Stimulated activated CD4-positive, alpha-beta T cell treated with anti-CD3 and anti-CD28 coated beads, Interleukin-15, amount 100 ng/mL, for 1 hour (primary cell): ENCODE measurements at places on chromosomes 5 and 9.
A peak's percentile ranks its signal among the peaks of the same experiment; 100 is the strongest.

- no peak for DNase-seq
These were observed 22.5 kb upstream of the CAMK4 start for GRCh38 chr5:111201705-111202104.

DNA sequence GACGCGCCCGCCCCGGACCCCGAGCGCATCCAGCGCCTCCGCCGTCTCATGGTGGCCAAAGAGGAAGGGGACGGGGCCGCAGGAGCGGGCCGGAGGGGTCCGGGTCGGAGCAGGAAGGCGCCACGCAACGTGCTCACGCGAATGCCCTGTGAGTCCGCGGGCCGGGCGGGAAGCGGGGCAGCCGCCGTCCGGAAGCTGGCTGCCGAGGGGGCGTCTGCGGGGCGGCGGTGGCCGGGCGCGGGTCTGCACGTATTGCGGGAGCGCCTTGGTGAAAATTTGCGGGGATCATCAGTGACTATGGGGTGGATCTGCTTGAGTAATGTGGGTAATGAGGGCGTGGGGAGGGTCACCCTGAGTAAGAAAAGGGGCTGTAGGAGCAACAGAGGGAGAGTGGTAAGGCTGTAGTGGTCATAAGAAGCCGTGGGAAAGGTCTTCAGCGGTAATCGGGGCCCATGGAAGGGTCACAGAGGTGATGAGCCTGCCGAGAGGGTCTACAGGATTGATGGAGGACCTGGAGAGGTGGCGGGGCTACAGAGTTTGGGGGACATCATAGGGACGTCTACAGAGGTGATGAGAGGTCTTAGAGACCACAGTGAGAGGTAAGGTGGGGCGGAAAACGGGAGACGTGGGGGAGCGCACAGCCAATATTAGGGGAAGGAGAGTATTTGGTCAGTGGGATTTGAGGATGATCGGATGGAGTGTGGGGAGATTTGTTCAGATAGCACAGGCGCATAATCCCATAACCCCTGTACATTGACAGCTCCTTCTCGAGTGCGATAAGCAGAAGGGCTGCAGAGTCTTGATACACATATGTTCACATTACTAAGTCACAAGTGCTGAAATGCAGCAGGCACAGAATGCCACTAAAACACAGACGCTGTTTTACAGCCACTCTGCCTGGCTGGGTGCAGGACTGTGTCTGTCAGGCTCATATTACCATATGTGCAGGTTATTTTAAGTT, 819 bp downstream of the LSM11 start:
- no peak for DNase-seq

DNA sequence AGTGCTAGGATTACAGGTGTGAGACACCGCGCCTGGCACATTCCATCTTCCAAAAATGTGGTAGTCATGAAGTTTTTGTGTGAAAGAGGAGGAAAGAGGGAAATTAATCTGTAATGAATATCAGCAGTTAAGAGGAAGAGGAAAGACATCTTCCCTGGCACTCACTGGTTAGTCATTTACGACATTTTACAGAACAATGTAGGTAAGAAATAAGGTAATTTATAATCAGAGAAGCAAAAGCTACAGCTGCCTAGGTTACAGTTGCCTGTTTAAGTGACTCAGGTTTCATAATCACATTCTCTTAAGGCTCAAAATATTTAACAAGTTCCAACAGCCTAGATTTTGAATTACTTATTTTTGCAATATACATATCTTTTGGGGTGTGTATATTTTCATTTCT, 26.9 kb downstream of the CNOT6 start:
- no peak for DNase-seq

- DNase-seq: no peak
These were observed 375.6 kb upstream of the NUDT12 start for GRCh38 chr5:103938146-103938695.

DNA sequence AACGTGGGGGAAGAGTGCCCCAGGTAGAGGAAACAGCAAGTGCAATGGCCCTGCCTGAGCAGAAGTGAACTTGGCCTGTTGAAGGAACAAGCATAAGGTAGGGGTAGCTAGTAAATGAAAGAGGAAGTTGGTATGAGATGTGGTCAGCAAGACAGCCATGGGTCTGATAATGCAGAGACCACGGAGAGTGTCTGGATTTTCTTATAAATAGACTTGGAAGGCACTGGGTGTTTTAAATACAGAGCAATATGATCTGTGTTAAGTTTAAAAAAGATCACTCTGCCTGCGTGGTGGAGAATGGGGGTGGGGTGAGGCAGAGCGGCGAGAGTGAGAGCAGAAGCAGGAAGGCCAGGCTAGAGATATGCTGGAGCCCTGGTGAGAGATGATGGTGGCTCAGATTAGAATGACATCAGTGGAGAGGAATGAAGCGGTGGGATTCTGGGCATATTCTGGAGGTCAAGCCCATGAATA, 4.2 kb downstream of the ADAM19 start:
- no peak for DNase-seq

GRCh38 chr5:126988021-126988569, 42.3 kb downstream of the MARCHF3 start:
- DNase-seq: no peak

DNA sequence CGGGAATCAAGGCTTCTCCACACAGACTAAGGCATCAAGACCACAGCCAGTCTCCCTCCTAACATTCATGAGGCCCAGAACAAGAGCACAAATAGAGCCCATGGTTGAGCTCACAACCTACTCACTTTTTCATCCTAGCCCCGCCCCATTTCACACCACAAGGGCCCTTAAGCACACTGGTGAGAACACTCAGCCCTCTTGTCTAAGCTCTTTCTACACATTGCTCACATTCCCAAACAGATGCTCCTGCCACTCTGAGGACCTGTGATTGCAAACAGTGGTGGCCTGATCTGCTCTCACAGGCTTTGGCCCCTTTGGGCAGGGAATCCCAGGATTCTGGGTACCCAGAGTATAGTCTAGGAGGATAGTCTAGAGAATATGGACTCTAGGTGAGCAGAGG, 54.0 kb downstream of the FEM1C start:
- no peak for DNase-seq

DNA sequence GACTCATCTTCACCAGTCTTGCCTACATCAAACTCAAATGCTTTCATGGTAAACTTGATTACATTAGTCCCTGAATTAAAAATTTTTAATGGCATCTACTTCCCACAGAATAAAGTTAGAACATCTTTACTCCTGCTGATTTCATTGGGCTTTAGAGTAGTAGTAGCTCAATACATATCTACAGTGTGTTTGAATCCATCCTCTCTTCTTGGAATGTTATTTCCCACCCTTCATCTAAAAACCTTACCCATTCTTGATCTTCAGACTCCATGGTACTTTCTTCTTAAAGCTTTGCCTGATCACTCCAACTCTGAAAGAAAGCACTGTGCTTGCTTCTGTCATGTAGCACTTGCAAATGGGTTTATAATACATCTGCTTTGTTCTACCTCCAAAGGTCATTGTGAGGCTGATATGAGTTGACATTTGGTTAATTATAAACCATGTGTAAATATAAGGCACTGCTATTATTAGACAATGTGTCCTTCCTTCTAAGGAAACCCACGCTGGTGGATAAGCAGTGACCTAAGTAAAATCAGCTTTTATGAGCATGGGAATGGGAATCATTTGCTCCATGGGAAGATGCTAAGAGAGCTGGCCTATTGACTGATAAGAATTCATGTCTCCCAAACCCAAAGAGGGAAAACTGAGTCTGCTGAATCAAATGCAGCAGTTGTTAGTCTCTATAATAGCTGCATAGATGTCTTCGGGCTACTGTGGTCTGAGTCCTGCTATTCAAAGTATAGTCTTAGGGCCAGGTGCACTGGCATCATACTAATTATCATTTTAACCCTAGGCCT, 7.5 kb upstream of the PRLR start:
- DNase-seq: no peak

DNA sequence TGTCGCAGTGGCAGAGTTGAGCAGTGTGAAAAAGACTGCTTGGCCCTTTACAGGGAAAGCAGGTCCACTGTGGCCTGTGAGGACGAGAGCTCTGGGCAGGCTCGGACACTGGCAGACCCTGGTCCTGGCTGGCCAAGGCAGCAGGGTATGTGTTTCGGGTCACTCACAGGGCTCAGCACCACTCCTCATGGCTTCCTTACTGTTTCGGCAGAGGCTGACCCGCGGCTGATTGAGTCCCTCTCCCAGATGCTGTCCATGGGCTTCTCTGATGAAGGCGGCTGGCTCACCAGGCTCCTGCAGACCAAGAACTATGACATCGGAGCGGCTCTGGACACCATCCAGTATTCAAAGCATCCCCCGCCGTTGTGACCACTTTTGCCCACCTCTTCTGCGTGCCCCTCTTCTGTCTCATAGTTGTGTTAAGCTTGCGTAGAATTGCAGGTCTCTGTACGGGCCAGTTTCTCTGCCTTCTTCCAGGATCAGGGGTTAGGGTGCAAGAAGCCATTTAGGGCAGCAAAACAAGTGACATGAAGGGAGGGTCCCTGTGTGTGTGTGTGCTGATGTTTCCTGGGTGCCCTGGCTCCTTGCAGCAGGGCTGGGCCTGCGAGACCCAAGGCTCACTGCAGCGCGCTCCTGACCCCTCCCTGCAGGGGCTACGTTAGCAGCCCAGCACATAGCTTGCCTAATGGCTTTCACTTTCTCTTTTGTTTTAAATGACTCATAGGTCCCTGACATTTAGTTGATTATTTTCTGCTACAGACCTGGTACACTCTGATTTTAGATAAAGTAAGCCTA, 15.7 kb downstream of the SQSTM1 start:
- peak; percentile 48 for DNase-seq

DNA sequence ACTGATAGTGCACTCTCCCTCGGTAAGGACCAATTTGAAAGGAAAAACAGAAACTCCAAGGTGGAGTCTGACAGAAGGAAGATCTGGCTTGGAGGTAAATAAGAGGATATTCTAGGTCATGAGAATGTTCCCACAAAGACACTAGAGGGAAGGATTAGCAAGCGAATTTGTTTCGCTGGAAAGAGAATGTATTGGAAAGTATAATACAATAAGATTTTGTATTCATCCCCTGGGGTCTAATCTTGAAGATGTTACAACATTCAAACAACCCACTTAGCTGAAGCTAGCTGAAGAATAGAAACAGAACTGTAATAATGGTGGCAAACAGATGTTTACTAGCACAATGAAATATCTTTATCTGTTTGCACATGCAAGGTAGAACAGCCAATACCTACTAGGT, 158.7 kb downstream of the GNAQ start:
- DNase-seq: no peak
